ENCODE measurements at places on chromosomes 3 and 15.

- no peak for DNase-seq
These were observed 81.5 kb upstream of the FAM3D start for GRCh38 chr3:58748024-58748423.

GRCh38 chr3:16467393-16467792 lies 46.1 kb downstream of the RFTN1 start:
- no peak for DNase-seq

GRCh38 chr15:65968511-65968910 lies 99.2 kb downstream of the RAB11A start:
- no peak for DNase-seq

DNA sequence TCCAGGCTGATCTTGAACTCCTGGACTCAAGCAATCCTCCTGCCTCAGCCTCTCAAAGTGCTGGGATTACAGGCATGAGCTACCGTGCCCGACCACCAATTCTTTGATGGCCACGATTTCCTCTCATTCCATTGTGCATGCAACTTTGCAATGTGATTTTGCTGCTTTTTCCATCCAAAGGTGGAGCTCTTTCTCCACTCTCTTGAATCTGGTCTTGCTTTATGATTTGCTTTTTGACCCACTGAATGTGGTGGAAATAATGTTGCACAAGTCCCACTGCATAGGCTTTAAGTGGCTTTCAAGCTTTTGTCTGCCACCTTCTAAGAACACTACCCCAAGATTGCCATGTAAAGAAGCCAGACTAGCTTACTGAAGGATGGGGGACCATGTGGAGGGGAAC lies 10.6 kb downstream of the RPS27L start:
- no peak for DNase-seq
